Stimulated activated CD4-positive, alpha-beta T cell treated with anti-CD3 and anti-CD28 coated beads, Interleukin-15, amount 100 ng/mL, for 48 hours (primary cell): ENCODE measurements at places on chromosomes 3 and 15.

- DNase-seq: no peak
These were observed 2.9 kb upstream of the MKRN2 start for GRCh38 chr3:12553921-12554391.

DNA sequence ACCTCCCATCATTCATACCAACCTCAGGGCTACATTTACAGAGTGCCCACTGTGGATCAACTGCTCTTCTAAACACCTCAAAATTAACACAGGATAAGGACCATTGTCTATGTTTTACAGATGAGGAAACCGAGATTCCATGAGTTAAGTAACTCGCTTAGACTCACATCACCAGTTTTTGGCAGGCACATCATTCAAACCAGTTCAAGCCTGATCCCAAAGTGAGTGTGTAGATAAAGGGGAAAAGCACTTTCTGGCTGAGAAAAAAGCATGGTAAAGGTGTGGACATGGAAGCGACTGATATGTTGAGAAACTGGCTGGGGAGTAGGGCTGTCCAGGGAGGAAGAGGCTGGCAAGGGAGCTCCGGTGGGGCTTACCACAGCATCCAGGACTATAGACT is 193.7 kb upstream of the RORA start:
- no peak for DNase-seq

GRCh38 chr15:68574629-68575028 is 4.2 kb upstream of the CORO2B start:
- no peak for DNase-seq

DNA sequence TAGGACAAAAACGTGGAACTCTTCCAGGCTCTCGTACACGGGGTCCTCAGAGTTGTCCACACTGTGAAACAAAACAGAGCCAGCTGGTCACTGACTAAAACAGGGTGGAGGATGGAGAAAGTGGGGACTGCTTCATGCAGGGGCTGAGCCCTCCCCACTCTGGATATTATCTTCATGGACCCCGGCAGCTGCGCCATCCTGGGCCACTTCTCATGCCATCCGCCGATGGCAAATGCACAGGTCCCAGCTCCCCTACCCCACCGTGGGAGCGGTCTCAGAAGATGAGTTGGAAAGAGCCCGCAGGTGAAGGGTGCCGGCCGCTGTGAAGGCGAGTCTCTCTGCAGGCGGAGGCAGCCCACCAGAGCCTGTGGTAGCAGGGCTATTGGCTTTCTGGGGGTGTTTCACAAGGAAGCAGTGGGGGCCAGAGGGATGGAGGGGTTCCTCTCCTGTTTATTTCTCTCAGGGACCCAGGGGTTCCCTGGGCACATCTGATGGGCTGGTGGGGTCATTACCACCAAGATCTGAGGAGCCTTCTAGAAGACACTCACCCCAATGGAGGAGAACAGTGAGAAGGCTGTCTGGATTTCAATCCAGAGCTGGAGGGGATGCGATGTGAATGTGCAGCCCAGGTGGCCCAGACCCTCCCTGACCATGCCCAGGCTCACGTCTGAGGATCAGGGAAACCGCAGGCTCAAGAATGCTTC is 177.3 kb downstream of the KLF13 start:
- DNase-seq: no peak

DNA sequence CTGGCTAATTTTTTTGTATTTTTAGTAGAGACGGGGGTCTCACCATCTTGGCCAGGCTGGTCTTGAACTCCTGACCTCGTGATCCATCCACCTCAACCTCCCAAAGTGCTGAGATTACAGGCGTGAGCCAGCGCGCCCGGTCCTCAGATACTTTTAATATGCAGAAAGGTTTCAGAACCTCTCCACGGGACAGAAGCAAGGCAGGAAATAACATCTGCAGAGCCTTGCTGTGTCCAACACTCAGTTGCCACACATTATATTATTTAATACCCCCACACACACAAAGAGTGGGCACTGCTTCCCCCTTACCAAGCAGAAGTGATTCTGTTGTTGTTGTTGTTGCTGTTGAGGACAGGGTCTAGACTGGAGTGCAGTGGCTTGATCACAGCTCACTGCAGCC is 28.0 kb downstream of the OSBPL10 start:
- DNase-seq: no peak

GRCh38 chr3:43015572-43015971 is 36.5 kb downstream of the GASK1A start:
- DNase-seq: no peak

GRCh38 chr3:136632625-136633081 is 119.5 kb downstream of the STAG1 start:
- no peak for DNase-seq

GRCh38 chr15:37081983-37082382 is 18.4 kb downstream of the MEIS2 start:
- no peak for DNase-seq

- DNase-seq: no peak
These were observed 108.0 kb upstream of the TBC1D5 start for GRCh38 chr3:17850448-17850847.

DNA sequence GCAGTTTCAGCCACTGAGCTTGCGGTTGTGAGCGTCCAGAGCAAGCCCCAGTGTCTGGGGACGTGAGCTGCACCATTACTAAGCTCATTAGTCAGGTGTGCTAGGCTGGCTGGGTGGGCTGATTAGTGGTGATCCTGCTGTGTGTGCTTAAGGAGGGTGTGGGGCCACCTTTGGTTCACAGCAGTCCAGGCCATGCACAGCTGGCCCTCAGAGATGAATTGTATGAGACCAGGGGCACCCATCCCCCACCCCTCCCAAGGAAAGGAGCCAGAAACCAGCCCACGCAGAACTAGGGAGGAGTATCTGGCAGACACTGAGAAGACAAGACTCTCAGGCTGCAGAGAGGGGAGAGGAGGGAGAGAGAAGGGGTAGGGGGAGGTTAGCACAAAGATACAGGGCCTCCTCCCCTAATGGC is 3.8 kb downstream of the TYRO3 start:
- DNase-seq: no peak

DNA sequence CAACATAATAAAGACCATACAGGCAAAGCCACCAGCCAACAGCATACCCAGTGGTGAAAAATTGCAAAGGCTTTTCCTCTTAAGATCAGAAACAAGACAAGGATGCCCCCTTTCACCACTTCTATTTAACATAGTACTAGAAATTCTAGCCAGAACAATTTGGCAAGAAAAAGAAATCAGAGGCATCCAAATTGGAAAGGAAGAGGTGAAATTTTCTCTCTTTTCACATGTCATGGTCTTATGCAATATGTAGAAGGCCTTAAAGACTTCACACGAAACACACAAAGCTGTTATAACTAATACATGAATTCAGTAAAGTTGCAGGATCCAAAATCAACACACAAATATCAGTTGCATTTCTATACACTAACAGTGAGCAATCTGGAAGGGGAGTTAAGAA is 120.2 kb downstream of the APBA2 start:
- DNase-seq: no peak

GRCh38 chr3:78724859-78725258 is 1042.9 kb downstream of the ROBO1 start:
- no peak for DNase-seq

GRCh38 chr15:38130740-38131498 is 121.7 kb upstream of the SPRED1 start:
- DNase-seq: no peak

GRCh38 chr3:89238846-89239245 is 131.4 kb downstream of the EPHA3 start:
- DNase-seq: no peak

GRCh38 chr3:53259427-53260259 is 3.8 kb upstream of the TKT start:
- DNase-seq: no peak

GRCh38 chr15:96122077-96123027 is 208.1 kb upstream of the NR2F2 start:
- DNase-seq: no peak

- DNase-seq: no peak
These were observed 33.5 kb downstream of the GJD2 start for GRCh38 chr15:34721157-34721801.

DNA sequence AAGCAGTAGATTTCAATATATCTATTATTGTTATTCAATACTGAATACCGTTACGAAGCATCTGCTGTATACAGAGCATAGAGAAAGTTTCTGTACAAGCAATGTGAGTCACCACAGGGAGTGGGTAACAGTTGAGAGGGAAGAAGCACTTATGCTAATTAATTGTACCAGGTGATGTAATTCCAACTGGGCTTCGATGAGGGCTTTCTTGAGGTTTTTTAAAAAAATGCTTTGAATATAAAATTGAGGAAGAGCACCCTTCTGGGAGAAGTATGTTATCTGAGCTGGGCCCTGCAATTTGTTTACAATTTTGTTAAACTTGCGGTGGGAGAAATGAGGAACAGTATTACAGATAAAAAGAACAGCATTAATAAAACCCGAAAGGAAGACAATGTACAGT is 197.9 kb downstream of the TPRG1 start:
- DNase-seq: no peak

GRCh38 chr3:182682263-182683241 is 110.8 kb upstream of the ATP11B start:
- no peak for DNase-seq

DNA sequence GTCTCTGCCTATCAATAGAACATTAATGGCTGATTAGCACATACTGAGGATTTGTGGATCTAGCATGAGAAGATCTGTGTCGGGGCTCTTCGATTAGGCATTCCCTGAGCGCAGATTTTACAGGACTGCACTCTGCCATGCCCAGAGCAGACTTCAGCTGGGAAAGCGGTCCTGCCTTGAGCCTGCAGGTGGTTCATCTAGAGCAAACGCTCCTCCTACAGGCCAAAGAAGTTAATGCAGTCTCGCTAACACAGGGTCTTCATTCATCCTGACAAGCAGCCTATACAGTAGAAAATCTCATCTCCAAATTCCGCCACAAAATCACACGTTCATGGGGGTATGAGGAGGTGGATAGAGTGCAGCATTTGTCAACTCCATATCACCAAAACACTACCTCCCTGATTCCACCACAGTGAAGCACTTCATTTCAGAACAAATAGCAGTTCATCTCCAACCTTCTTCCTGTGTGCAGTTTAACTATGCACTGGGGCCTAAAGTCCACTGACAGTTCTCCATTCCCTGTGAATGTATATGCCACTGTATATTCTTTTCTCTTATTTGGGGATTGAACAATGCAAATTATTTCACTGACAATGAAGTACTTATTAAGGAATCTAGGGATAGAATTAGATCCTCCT is 405.8 kb downstream of the IGSF11 start:
- DNase-seq: no peak

DNA sequence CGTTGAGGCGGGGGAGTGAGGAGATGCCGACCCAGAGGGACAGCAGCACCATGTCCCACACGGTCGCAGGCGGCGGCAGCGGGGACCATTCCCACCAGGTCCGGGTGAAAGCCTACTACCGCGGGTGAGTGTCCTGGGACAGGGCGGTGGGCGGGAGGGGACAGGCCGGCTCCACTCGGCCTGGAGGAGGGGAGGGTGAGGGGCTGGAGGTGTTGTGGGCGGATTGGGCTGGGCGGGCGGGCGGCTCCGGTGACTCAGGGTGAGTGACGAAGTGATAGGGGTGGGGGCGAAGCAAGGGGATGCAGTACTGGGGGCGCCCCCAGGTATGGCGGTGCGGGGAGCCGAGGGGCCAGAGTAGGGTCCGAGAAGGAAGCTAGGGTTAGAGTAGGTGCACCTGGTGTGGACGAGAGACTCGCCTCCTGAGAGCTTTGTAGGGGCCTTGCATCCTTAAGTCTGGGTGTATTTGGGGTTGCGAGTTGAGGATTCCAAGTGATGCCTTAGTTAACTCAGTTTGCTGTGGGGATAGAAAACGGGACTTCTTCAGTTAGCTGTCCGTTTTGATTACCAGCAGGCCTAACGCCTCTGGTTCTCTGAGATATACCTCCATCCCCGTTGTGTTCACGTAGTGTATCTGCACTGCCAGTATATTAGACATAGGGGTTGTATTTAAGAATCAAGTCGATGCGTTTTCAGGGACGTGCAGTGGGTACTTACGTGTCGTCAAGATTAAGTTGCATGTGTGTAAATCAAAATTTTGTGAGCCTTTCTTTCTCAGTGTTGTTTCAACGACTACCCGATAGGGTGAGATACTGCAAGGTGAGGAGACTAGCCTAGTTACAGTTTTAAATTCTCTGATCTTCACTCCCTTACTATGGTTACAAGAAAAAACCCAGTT is 670 bp downstream of the PRKCI start:
- DNase-seq: peak; percentile 14

GRCh38 chr15:78004919-78005634 is 72.4 kb downstream of the TBC1D2B start:
- no peak for DNase-seq

DNA sequence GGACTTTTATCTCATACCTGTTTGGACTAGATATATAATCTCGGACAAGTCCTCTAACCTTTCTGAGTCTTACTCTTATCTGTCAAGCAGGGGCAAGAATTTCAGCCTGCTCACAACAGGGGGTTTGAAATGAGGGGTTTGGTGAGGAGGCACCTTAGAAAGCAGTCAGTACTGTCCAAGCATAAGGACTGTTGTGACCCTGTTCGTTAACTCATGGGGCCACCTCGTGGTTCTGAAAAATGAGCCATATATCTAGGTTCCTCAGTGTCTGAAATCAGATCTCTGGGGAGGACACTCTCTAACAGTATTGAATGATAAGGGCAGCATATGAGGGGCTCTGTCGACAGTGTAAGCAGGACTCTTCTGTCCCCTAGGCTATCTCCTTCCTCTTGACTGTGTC is 7.2 kb upstream of the TIMP4 start:
- no peak for DNase-seq

DNA sequence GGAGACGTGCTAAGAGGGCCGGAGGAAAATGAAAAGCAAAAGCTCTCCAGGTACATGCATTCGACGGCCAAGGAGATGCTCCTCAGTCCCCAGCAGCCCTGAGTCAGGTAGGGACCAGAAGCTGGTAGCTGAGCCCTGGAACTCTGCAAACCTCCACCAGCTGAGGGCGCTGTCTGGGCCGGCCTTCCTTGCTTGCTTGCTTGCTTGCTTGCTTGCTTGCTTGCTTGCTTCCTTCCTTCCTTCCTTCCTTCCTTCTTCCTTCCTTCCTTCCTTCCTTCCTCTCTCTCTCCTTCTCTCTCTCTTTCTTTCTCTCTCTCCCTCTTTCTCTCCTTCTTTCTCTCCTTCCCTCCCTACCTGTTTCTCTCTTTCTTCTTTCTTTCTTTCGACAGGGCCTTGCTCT is 94.6 kb upstream of the RASGRF1 start:
- DNase-seq: peak; percentile 4

- no peak for DNase-seq
These were observed 699 bp upstream of the SHOX2 start for GRCh38 chr3:158106766-158107471.

DNA sequence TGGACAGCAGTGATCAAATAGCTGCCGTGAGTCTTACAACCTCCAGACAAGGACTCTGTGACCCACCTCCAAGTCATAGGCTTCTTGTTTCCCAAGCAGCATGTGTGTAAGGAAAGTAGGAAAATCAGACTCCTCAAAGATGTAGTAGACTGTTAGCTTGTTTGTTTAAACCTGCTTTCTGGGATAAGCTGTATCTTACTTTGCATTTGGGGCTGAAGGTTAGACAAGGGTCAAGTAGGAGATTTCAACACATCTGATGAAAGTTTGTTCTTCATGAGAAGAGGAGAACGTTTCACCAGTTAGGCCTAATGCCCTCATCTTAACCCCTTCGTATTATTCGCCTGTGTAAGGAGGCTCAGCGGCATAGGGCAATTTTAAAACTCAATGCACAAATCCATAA is 756.4 kb upstream of the NR2F2 start:
- DNase-seq: no peak

GRCh38 chr3:121462565-121462964 is 83.2 kb downstream of the POLQ start:
- no peak for DNase-seq
